ENCODE measurements at places on chromosomes 5 and 9.

DNA sequence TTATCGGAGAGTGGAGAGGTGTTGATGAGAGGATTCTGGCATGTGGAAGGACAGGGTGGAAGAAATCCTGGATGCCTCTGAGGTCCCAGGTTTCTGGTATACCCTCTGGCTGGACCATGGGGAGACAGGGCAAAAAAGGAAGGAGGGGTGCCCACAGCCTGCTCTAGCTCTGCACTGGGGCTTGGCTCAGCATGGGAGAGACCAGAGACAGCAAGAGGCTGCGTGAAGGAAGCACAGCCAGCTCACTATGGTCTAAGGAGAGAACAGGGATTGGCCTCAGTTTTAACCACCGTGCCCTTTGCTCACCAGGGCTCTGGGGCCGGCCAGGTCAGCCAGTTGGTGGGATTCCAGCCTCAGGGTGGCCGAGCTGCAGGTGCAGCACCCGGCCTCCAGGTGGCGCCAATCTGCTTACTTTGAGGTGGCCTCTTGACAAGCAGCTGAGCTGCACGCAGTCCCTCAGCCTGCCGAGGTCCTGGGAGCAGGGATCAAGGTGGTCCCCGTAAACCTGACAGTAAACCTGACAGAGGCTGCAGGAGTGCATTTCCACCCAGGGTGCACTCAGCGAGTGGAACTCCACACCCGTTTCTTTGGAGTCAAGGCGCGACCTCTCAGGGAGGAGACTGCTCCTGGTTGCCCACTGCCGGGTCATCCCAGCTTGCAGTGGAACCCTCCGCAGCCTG lies 25.0 kb upstream of the SPTLC1 start:
- DNase-seq: peak; percentile 73

- DNase-seq: peak; percentile 2
These were observed 229.9 kb upstream of the MAP3K1 start for GRCh38 chr5:56585461-56585860.

DNA sequence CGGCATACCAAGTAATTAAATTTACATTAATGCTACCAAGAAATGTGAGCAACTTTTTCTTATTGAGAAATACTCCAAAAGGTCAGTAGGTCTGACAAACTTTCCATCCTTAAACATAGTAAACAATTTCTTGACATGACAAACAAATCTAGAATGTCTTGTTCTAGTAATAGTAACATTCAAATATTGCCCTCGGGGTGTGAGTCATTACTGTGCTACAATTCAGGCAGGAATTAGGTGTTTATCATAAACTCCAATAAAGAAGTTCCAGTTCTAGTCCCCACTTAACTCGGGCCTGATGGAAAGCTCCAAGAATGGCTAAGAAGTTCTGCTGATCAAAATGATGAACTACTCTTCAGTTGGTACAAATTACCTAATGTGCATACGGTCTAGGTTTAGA lies 235.6 kb upstream of the TUSC1 start:
- DNase-seq: no peak

- DNase-seq: peak; percentile 27
These were observed 49.5 kb downstream of the C5orf22 start for GRCh38 chr5:31581498-31582099.

GRCh38 chr9:107639426-107639825 lies 149.9 kb upstream of the KLF4 start:
- no peak for DNase-seq
